ENCODE measurements at places on chromosomes 2 and 18.

DNA sequence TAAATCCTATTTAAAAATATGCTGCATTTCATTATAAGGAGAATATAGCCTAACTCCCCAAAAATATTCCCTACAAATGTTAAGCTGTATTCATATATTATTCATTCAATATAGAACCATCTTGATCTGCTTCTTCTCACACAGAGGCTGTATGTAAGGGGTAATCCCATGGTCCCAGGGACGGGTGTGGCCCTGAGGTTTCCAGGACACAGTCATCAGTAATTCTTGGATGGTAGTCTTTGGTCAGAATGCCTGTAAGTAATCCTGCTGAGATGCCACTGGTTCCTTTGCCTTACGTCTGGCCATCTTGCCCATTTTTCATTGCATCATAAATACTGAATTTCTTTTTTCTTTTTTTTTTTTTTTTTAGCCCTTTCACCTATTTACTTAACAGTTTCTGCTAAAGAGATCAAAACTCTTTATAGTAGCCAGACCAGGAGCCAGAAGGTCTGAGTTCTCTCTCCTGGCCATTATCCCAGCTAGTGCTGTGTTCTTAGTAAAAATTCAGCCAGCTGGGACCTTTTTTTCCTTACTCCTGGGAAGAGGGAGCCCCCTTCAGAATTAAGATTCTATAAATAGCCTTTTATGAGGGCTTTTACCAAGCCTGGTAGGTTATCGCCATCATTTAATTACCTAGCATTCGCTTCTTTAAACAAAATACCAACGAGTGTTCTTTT, 134.9 kb downstream of the SOX11 start:
- DNase-seq, result no peak

- no peak for DNase-seq
Observed at GRCh38 chr18:37565977-37566478, 430 bp upstream of the CELF4 start.

DNA sequence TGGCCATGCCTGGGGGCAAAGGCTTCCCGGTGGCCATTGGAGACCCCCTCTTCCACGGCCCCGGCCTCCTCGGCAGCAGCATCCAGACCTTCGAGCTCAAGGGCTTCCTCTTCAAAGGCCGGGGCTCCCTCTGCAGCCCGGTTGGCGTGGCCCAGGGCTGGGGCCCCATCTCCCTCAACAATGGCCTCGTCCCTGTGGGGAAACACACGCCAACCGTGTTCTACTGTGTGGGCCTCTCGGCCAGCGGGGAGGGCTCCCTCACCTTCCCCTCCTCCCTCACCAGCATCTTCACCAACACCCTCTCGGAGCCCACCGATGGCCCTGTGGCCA, 2.7 kb downstream of the RTP5 start:
- no peak for DNase-seq

DNA sequence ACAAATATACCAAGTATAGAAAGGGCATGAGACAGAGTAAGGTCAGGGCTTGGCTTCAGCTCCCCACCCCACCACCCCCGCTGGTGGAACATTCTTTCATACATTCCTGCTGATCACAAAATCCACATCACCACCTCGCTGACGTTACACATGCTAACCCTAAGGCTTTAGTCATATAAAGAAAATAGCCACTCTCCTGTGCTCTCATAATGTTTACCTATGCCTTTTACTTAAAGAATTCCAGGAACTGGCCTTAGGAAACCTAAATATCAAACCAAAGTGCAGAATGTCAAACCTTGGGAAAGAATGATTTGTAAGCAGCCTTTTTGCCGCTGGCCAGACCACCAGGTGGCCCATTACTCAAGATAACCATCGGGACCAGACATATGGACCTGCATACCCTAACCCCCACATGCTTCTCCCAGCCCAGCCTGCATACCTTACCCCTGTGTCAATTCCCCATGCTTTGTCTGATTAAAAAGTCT, 136.3 kb upstream of the SLC39A10 start:
- DNase-seq, result no peak

DNA sequence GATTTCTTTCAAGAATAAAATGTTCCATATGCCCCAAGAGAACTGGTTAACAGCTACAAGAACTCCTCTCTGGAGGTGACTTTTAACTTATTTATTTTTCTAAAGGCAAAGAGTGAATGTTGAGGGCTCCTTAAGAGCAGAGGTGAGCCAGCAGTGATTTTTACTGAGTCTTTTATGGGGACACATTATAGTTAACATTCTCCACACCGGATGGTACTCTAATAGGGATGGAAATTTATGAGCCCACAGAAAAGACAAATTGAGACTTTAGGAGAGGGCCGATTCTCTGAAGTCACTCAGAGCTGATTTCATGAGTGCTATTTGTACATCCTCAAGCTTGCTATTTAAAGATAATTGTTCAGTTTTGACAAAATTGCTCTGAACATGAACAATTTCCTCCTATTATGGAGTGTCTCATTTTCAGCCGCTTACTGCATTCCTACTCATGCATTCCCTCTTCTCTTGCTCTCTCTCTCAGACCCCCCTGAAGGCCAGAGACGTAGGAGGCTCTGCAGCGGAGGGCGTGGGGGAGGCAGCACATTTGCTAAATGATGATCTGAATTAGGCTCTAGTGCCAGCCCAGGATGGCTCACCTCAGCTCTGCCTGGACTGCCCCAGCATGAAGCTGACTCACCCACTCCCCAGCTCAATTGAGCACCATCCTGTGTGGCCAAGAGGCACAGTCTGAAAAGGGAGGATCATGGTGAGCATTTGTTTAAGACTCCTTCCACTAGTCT, 5.9 kb upstream of the RPL37A start:
- DNase-seq, result no peak

- DNase-seq, result no peak
Observed at GRCh38 chr2:177396703-177397460, 4.3 kb downstream of the AGPS start.

GRCh38 chr18:58755304-58756010, 84.2 kb downstream of the MALT1 start:
- no peak for DNase-seq

DNA sequence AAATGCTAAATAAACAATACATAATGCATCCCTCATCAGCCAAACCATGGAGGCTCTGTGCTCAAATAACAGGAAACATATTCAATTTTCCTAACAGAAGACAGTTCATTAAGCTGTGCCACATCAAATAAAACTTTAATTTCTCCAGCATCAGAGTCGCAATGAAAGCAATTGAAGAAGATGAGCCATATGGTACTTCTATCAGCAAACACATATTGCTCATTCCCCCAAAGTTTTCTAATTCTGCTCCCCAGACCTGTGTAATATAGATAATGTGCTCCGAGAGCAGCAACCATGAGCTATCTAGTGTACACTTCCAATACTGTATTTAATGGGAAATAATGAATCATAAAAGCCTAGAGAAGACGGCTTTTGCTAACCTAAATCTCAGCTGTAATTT, 263.2 kb downstream of the MEIS1 start:
- DNase-seq, result no peak

DNA sequence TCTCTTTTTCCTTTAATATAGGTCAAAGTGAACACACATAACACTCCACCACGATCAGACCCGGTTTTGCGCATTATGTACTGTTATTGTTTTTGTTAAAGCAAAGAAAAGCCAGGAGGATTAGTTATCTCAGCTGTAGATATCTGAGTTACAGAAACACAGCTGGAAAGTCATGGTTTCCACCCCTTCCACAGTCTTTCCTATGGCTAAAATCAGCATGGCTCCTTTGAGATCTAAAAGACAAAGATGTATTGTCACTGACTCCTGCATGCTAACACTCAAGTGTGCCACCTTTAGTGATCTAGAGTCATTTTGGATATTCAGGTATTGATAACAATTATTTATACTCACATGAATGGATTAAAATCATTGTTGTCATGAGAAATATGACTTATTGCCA, 260.0 kb downstream of the FIGN start:
- DNase-seq, result no peak

- no peak for DNase-seq
Observed at GRCh38 chr2:99255491-99256318, at the start of gene LYG2. Gene LYG2, minus strand, starts transcription at chr2:99255666. Its CDS starts 1,406 bp downstream, at chr2:99254260.

GRCh38 chr2:224378701-224379097, 23.2 kb downstream of the FAM124B start:
- DNase-seq, result no peak

All from stimulated activated CD8-positive, alpha-beta memory T cell treated with anti-CD3 and anti-CD28 coated beads, Interleukin-15, amount 100 ng/mL, for 4 hours (primary cell).